ENCODE measurements at places on chromosomes 13 and 19. TPM values are rescaled to one million over a fixed set of nuclear protein-coding genes. Genes with fewer than 3 reads are reported as not detected.

The IGFL4 gene
- polyA plus RNA-seq, result not detected

The POLD1 gene
- polyA plus RNA-seq, result 118 TPM

The ZNF587 gene
- 8.5 TPM for polyA plus RNA-seq

The LGALS14 gene
- 3.6 TPM for polyA plus RNA-seq

The OR7D2 gene
- polyA plus RNA-seq, result not detected

DNA sequence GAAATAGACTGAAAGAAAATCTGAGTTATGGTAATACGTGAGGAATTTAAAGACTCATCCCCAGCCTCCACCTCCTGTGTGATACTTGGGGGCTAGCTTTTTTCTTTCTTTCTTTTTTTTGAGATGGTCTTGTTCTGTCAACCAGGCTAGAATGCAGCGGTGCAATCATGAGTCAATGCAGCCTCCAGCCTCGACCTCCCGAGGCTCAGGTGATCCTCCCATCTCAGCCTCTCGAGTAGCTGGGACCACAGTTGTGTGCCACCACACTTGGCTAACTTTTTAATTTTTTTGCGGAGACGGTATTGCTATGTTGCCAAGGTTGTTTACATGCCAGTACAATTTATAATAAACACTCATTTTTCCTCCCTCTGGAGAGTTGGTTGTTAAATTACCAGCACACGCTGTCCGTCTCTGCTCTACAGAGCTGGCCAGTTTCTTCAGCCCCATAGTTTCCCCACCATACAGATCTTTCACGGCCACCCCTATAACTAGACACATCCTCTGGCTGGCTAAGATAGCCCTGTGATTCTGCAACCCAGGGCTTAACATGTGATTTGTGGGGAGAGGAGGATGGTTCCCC is 4.8 kb downstream of the TNFSF9 start:
- no peak for DNase-seq

GRCh38 chr19:41455936-41456335 is 13.0 kb downstream of the ERICH4 start:
- DNase-seq, result no peak

- no peak for DNase-seq
Observed at GRCh38 chr13:97257228-97257755, 35.2 kb downstream of the MBNL2 start.

- DNase-seq, result no peak
Observed at GRCh38 chr13:43815204-43815603, 28.4 kb upstream of the ENOX1 start.

DNA sequence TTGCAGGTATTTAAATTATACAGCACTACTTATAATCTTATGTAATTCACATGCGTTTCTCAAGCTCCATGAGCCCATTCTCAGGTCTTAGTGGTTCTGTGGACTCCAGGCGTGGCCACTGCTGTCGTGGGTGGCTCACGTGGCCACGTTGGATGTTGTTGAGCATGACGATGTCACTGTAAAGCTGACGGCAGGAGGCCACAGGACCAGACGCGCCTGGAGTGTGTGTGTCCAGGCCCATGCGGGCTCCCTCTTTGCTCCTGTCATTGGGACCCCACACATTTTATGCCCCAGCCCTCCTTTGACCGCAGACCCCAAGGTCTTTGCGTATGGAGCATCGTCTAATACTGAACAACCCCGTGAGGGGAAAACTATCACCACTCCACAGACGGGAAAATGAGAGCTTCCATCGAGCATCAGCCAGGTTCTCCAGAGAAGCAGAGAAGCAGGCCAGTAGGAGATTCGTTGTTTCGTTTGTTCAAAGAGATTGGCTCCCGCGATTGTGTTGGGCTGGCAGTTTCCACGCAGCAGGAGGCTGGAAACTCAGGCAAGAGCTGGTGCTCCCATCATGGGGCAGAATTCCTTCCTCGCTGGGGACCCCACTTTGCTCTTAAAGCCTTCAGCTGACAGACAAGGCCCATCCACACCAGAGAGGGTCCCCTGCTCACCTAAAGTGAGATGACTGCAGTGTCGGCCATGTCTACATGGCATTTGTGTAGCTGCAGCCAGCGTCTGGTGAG is 129.3 kb upstream of the SPACA7 start:
- no peak for DNase-seq

DNA sequence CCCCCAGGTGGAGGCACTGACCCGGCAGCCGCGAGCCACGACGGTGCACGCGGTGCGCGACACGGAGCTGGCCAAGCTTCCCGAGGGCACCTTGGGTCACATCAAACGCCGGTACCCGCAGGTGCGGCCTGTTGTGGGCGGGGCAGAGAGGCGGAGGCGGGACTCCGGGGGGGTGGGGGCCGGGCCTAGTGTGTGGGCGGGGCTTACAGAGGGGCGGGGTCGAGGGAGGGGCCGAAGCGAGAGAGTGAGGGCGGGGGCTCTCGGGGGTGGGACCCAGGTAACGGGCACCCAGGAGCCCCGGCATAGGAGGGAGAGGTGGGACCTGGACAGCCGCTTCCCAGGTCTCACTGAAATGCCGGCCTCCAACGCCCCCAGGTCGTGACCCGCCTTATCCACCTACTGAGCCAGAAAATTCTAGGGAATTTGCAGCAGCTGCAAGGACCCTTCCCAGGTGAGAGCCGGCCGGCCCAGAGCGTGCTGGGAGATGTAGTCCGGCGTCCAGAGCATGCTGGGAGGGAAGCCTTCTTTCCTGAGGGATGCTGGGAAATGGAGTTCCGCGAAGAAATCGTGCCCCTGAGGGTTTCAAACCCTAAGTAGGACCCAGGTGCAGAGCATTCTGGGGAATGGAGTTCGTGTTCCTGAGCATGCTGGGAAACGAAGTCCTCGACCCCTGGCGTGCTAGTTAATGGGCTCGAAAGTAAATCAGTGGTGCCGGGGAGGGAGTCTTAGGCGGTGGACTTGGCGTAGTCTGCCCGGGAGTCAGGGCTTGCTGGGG is 15.7 kb downstream of the PNPLA6 start:
- no peak for DNase-seq
